ENCODE measurements at places on chromosomes 7 and 10. TPM values are rescaled to one million over a fixed set of nuclear protein-coding genes. Genes with fewer than 3 reads are reported as not detected.

DNA sequence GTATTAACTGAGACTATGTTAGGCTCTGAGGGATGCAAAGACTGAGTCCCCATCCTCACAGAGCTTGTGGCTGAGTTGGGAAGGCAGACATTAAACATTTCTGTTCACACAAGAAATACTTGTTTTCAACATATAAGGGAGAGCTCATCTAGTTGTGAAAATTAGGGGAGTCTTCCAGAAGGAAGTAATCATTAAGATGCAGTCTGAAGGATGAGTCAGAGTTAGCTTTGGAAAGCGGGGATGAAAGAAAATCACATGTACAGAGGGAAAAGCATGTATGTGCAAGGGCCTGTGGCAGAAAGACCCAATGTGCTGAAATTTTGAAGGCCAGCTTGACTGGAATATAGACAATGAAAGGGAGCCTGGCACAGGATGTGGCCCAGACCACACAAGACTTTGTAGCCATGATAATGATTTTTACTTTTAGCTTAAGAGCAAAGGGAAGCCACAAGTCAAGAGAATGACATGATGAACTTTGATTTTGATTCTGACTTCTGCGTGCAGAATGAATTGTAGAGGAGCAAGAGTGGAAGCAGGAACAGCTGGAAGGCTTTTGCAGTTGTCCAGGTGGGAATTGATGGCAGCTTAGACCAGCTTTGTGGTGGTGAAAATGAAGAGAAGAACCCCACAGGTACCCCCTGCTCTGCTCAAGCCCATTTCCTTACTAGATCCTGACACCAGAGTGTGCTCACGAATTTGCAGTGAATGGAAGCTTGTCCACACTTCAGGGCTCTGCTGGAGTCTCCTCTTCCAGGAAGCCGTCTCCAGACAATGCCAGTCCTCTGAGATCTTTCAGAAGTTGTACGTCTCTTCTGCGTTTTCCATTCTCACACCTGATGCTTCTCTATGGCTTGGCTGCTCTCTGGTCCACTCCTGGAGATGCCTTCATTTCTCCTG, 115.6 kb downstream of the ATXN7L1 start:
- H3K4me3 ChIP-seq: no peak overlapping the region
- no peaks in the 10 kb centered on the region for H3K36me3 ChIP-seq
- no peak overlapping the region for H3K27ac ChIP-seq
- no peaks in the 10 kb centered on the region for H3K27me3 ChIP-seq
- no peaks in the 10 kb centered on the region for H3K4me1 ChIP-seq

Gene ADAMTS14
- 0.67 TPM for total RNA-seq

DNA sequence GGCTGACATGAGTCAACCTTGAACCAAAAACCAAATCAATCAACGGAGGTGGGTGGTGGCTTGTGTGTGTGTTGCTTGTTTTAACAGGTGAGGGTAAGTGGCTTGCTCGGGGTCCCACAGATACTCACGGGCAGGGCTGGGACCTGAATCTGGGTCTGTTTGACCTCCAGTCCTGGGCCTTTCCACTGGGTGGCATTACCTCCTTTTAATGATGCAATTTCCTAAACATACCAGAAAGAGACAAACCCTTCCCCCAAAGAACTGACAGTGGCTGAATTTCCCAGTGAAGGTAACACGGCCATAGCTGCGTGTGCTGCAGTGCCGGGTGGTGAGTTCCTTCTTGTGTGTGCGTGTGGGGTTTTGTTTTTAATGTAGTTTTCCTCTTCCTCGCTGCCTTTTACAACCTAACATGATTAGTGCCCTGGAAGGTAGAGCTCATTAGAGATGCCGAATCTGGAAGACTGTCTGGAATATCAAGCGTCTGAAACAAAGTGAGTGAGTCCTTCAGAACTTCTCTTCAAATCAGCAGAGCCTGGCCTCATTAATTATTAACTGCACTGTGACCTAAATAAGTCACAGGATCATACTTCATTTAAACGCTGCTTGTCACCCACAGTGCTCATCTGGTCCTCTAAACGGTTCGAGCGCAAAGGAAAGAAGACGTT, 166.1 kb upstream of the TCERG1L start:
- H3K27me3 ChIP-seq: peaks cover 8% of the 10 kb centered on the region
- H3K4me1 ChIP-seq: no peaks in the 10 kb centered on the region
- no peak for DNase-seq
- H3K4me3 ChIP-seq: no peak overlapping the region

DNA sequence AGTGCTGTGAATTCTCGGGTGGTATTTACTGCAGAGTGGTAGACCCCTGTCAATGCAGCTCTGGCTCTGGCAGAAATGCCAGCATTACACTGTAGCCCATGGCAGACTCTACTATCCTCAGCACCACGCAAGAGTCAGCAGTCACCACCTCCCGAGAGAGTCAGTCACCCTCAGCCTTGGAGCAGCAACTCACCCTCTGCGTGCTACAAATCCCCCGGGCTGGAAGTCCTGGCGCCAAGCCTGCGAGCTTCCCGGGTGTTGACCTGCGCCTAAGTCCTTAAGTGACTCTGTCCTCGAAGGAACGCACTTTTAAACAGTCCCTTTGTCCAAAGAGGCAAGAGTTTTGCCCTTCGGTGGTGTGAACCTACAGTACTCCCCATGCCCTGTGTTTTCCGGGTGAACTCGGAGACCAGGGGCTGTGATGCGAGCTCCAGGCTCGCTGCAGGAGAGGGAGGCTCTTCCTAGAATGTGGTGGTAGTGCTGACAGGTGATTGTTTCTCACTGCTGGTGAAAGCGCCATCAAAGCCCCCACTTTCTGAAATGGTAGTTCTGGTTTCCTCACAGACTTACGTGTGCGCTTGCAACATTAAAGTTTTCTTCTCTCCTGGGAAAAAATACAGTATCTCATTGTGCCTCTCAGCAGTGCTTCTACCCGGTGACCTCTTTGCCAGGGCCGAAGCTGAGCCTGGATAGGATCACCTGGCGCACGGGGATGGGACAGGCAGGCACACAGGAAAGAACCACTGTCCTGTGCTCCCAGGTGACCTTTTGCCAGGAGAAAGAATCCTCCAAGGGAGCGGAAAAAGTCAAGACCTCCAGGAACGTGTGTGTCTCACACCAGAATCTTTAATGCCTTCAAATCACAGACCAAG, 33.1 kb upstream of the MBL2 start:
- H3K27me3 ChIP-seq: no peaks in the 10 kb centered on the region
- H3K36me3 ChIP-seq: no peaks in the 10 kb centered on the region
- no peak for DNase-seq
- H3K4me3 ChIP-seq: peak overlapping the region; percentile 24

GRCh38 chr7:129210256-129210988, 14.4 kb upstream of the AHCYL2 start:
- H3K36me3 ChIP-seq: no peaks in the 10 kb centered on the region
- DNase-seq: no peak
- no peak overlapping the region for H3K4me3 ChIP-seq
- H3K4me1 ChIP-seq: no peaks in the 10 kb centered on the region

Gene IFIT1
- total RNA-seq: 43.8 TPM

DNA sequence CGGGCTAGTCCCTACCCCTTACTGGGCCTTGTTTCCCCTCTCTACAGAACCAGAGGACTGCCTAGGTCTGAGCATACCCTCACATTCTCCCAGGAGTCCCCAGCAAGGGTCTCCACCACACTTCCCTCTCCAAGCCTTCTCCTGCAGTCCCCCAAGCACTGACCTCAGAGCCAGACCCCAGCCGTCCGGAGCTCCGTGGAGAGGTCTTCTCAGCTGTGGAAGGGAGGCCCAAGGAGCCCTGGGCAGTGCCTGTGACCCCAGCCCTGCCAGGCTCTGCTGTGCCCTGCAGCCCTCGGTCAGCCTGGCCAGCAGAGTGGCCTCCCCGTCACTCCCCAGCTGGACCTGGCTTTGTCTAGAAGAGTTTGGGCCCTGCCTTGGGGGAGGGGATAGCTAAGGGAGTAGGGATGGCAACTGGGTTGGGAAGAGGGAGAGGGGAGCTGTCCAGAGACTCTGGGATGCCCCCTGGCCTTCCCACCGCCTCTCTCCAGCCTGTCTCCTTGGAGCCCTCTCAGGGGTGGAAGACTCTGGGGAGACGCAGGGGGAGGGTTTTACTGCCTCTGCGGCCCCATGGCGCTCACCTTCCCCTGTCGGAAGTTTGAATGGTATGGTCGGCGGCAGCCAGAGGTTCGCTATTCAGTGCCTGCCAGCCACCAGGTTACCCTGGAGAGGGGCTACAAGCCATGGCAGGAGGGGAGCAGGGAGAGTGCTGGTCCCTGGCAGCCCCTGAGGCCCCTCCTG, at the start of gene C10orf105:
TSS of gene C10orf105 (minus strand) at position 315 of the 738 bp plus-strand sequence. CDS start 3,441 bp downstream, outside the sequence.
- H3K27ac ChIP-seq: no peak within 1 kb of the TSS
- no peaks in the 10 kb centered on the region for H3K4me1 ChIP-seq
- no peak for DNase-seq
- no peaks in the 10 kb centered on the region for H3K36me3 ChIP-seq
- H3K4me3 ChIP-seq: no peak within 1 kb of the TSS

DNA sequence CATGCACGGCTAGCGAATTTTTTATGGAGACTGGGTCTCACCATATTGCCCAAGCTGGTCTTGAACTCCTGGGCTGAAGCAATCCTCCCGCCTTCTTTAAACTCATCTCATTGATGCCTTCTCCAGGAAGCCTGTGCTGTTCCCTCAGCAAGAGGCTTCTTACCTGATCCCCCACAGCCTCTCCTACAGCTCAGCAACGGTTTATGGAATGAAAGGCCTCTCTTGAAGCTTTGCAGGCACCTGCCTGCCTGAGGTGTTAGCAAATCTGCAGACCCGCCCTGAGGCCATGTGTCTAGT, 468 bp upstream of the TRIM56 start:
- no peaks in the 10 kb centered on the region for H3K36me3 ChIP-seq
- no peaks in the 10 kb centered on the region for H3K27me3 ChIP-seq
- H3K4me1 ChIP-seq: peaks cover 14% of the 10 kb centered on the region
- H3K4me3 ChIP-seq: peak overlapping the region; percentile 87
- DNase-seq: no peak
- H3K27ac ChIP-seq: peak overlapping the region; percentile 97

Gene ARHGAP12
- total RNA-seq: 22.9 TPM

DNA sequence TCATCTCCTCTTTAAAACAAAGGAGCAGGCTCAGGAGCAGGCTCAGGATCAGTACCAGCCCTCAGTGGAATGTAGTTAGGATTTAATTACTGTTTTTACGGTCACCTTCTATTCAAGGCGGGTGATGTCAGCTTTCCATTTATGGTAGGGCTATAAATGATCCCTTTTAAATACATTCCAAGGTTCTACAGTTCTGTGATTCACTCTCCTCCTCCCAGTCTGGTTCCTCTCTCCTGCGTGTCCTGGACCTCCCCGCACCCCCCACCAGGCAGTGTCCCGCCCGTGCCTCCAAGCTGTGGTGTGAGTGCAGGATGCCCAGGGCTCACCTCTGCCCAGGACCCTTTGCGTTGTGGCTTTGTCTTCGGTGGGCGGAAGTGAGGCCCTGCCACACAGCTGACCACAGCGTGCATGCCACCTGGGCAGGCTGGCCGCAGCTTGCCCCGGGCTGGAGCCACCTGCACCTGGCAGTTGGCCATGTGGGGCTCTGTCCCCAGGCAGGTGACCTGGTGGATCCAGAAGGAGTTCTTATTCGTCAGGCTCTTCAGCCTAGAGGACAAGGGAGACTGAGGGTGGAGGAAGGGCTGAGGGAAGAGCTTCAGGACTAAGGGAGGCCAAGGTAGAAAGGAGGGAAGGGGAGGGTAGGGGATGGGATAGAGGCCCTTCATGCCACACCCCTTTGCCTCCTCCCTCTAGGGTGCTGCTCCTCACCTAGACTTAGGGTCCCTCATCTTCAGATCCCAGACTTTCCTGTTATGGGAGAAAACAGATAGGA, 9.1 kb downstream of the LOXL4 start:
- H3K27me3 ChIP-seq: no peaks in the 10 kb centered on the region
- no peak for DNase-seq
- no peak overlapping the region for H3K4me3 ChIP-seq
- no peaks in the 10 kb centered on the region for H3K4me1 ChIP-seq

Gene SLC39A12
- not detected for total RNA-seq

DNA sequence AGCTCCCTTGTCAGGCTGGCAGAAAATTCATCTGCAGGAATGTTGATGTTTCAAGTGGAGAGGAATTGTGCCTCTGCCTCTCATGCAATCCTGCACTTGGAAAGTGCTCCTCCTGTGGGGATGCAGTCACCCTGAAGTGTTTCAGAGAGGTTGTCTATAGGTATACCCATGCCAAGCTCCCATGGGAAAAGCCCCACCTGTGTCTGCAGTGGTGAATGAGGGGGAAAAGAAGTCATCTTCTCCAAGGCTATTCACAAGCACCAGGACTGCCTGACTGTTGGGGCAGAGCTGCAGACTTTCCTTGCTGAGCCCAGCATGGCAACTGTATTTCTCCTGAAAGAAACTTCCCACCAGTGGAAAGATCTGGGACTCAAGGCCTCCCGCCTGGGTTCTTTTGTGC, 35.5 kb downstream of the GPR22 start:
- no peaks in the 10 kb centered on the region for H3K4me1 ChIP-seq
- no peaks in the 10 kb centered on the region for H3K36me3 ChIP-seq
- H3K4me3 ChIP-seq: no peak overlapping the region
- no peak overlapping the region for H3K27ac ChIP-seq
- DNase-seq: no peak

GRCh38 chr10:7414766-7415165, 3.9 kb upstream of the SFMBT2 start:
- no peaks in the 10 kb centered on the region for H3K4me1 ChIP-seq
- H3K27ac ChIP-seq: no peak overlapping the region
- no peaks in the 10 kb centered on the region for H3K27me3 ChIP-seq
- H3K4me3 ChIP-seq: no peak overlapping the region
- no peaks in the 10 kb centered on the region for H3K36me3 ChIP-seq

DNA sequence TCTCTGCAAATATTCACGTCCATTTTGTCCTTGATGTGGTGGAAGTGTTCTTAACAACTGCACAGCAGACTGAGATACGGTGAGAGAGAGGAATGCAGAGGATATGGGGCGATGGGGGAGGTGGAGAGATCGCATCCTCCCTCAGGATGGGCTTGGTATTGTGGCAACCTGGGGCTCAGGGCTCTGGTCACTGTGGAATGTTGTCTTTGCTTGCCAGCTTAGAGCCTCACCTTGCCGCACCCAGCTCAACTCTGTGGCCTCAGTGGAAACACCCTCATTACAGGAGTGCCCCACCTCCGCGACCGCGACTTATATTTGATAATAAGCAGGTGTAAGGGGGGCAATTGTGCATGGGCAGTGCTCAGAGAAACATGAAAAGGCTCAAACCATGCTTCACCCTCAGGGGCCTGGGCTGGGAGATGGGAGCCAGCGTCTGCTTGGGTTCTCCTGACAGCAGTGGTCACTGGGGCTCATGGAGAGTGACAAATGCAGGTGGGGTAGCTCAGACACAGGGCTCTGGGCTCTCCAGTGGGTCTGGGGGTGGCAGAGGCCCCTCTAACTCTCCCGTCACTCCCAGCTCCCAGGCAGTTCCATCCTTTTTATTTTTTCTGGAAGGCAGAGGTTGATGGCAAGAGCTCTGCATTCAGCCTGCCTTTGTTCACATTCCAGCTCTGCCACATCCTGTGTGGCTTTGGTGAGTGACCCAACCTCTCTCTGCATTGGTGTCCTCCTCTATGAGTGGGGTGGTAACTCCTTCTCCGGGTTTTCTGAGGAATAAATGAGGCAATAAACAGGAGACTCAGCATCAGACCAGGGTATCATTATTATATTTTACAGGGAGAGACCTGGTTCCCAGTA, 43.1 kb upstream of the EMX2 start:
- no peaks in the 10 kb centered on the region for H3K4me1 ChIP-seq
- H3K4me3 ChIP-seq: no peak overlapping the region
- no peak overlapping the region for H3K27ac ChIP-seq
- peaks cover 11% of the 10 kb centered on the region for H3K27me3 ChIP-seq
- DNase-seq: no peak

GRCh38 chr10:3516234-3516922, 268.6 kb downstream of the KLF6 start:
- no peaks in the 10 kb centered on the region for H3K4me1 ChIP-seq
- no peak for DNase-seq
- H3K27me3 ChIP-seq: no peaks in the 10 kb centered on the region
- H3K27ac ChIP-seq: no peak overlapping the region
- H3K36me3 ChIP-seq: no peaks in the 10 kb centered on the region

Data from Panc1 (cell line).